ENCODE measurements at places on chromosomes 6 and 20. TPM values are rescaled to one million over a fixed set of nuclear protein-coding genes. Genes with fewer than 3 reads are reported as not detected.

DNA sequence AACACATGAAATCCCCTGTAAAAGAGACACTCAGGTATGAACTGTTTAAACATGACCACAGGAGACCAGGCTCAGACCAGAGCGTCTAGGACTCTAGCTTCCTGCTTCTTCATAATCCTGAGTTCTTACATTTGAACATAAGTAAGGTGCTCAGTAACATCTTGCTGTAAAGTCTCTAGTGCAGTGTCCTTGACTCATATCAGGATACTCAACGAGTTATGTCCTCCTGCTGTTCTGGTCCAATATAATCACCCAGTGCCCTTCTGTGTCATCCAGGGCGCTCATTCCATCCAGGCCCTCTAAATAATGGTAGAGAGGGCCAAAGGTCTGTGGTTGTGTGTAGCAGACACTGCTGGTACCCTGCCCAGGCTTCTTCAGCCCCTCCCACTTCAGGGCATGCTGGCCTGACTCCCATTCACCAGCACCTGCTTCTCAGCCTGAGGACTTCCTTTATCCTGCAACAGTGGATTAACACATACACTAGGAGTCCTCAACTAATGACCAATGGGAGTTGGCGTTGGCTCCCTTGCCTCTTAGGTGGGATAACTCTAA is 66.8 kb upstream of the MOCS1 start:
- no peak for DNase-seq

DNA sequence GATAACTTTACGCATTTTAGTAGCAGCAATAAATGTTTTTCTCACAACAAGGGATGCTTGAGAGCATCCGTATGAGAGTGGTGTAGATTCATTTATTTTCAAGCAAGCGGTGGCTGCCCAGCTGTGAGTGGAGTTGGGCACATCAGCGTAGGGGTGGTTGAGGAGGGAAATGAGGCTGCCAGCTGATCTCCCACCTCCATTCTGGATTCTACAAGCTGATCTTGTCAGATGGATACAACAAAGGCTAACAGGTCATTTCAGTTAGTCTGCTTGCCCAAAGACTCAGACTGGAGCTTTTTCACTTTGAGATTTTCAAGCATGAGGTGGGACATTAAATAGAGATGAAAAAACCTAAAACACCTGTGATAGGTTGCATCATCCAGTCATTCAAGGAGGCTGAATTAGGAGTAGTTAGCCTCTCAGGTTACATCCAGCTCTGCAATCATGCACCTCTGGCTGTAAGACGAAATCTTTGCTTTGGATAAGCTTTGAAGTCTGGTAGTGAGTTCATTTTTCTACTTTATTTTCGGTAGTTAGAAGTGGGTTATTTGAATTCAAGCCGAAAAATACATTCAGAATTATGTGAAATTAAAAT is 1.9 kb upstream of the BACH2 start:
- DNase-seq, result no peak

DNA sequence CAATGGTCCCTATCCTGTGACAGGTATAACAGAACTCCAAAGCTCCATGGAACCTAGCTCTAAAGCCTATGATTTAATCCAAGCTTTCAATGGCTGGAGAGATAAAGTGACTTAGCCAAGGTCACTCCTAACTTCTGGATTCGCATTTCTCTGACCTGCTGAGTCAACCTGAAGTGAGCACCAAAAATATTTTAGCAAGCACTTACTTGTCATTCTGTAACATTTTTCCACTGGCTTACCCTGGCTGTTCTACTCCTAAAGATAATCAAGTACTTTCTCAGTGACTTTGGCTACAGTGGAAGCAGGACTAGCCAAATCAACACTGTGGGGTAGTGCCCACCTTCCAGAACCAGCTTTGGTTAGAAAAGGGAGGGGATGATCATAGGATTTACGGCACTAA is 188.3 kb downstream of the OGFRL1 start:
- no peak for DNase-seq

DNA sequence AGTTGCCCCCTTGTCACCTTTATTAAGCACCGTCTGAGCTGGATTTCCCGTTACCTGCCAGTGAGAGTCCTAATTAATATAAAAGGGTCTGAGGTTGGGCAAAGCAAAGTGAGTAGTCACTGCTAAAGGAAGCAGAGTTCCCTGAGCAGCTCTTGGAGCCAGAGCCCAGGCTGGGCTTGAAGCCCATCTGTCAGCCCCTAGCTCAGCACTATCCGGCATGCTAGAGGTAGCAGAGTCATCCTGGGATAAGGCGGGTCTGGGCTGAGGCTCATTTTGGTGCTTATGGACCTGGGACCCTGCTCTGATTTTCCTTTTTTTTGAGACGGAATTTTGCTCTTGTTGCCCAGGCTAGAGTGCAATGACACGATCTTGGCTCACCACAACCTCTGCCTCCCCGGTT is 46.2 kb downstream of the ADNP start:
- DNase-seq, result no peak

DNA sequence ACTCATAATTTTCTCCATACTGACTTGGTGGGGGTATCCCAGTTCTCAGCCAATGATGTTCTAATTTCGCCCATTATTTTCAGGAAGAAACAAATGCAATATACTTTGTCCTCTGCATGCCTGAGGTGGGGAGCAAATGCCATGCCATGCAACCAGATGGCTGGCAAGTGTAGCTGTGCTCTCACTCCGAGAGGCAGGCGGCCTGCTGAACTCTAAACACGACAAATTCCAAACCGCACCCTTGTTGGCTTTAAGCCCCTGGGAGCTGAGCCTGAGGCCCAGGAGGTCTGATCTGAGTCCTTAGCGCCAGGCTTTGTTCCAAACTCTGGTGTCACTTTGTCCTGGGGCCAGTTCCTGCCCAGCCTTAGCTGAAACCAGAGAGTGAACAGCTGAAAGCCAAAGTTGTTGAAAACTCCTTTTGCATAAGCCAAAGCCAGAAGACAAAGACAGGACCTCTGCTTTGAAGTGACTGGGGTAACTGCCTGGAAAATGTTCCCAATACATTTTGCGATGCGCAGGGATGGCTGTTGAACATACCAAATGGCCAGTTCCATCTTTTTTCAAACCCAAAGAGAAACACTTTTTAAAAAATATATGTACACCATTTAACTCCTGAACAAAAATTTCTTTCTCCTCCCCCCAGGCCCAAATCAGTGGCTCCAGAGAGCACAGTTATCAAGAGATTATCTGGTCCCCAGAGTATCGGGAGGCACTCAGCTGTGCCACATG is 46.2 kb downstream of the TTI1 start:
- no peak for DNase-seq

DNA sequence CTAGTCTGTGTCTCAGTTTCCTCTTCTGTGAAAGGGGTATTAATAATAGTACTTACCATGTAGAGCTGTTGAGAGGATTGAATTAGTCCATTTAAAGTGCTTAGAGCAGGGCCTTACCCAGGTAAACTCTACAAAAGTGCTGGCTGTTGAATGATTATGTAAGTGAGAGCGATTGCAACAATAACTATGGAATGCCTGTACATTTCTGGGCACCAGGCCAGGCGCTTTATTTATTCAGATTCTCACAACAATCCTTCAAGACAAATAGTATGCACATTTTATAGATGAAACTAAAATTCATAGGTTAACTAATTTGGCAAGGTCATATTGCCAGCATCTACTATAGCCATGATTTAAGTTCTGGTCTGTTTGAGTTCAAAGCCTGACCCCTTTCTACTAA is 78.3 kb upstream of the MMS22L start:
- DNase-seq, result no peak

- no peak for DNase-seq
Observed at GRCh38 chr20:25040438-25040831, 17.5 kb downstream of the ACSS1 start.

GRCh38 chr20:5757949-5758348 is 7.7 kb downstream of the SHLD1 start:
- no peak for DNase-seq

GRCh38 chr6:125639466-125640020 is 109.9 kb upstream of the HEY2 start:
- DNase-seq, result no peak

- no peak for DNase-seq
Observed at GRCh38 chr6:23823421-23823820, 302.6 kb upstream of the NRSN1 start.

DNA sequence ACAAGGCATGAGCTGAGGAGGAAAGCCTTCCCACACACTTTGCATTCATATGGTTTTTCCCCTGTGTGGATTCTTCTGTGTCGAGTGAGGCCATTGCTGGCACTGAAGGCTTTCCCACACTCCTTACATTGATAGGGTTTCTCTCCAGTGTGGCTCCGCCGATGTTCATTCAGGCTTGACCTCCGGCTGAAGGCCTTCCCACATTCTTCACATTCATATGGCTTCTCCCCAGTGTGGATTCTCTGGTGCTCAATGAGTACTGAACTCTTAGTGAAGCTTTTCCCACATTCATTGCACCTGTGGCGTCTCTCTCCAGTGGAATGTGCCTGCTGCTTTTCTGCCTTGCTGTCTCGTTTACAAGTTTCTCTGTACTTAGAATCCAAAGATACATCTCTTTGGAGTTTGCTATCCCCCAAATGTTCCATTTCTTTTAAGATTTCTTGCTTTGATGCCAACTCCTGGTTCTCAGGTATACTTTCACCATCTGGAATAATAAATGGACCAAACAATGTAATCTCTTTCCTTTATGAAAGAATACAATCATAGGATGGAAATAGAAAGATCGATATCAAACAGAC is 9.5 kb downstream of the ZSCAN31 start:
- DNase-seq, result no peak

GRCh38 chr20:4305091-4305490 is 289.7 kb upstream of the RNF24 start:
- no peak for DNase-seq

DNA sequence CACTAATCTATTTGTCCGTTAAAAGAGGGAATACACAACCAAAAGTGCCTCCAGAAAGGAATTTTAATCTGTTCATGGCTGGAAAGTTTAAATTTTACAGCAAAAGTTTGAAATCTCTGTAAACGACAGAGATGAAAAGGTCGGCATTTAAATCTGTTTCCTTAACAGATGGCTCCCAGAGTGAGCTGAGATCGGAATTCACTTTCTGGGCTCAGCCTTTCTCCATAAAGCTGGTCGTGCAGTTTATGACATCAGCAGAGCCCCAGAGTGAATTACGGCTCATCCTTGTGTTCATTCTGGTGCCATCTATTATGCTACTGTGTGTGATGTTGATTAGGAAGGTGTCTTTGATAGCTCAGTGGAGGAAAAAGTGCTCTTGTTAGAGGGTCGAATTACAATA is 117.6 kb upstream of the ZFP64 start:
- DNase-seq, result no peak

DNA sequence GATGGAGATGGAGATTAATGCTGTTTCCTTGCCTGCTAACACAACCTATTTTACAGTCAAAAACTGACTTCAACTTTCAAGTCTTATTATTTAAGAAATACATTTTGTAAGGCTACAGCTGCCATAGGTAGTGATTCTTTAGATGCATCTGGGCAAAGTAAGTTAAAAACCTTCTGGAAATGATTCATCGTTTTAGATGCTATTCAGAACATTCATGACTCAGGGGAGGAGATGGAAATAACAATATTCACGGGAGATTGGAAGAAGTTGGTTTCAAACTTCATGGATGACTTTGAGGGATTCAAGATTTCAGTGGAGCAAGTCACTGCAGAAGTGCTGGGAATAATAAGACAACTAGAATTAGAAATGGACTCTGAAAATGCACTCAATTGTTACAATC is 174.9 kb upstream of the GGTLC1 start:
- no peak for DNase-seq

- no peak for DNase-seq
Observed at GRCh38 chr20:32460683-32461320, 102.7 kb downstream of the ASXL1 start.

DNA sequence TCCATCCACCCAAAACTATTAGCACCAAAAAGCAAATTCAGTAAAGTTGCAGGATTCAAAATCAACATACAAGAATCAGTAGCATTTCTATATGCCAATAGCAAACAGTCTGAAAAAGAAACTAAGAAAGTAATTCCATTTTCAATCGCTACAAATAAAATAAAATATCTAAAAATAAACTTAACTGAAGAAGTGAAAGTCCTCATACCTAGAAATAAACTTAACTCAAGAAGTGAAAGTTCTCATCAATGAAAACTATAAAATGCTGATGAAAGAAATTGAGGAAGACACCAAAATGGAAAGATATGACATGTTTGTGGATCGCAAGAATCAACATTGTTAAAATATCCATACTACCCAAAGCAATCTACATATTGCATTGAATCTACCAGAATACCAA is 103.0 kb upstream of the ARID1B start:
- DNase-seq, result no peak

TMEM181 gene
- total RNA-seq, result 34.4 TPM

EPB41L2 gene
- total RNA-seq, result 74.8 TPM

DEFB132 gene
- total RNA-seq, result not detected

GATA5 gene
- not detected for total RNA-seq

ECT2L gene
- total RNA-seq, result not detected

HLA-DPA1 gene
- 0.89 TPM for total RNA-seq

BPIFB4 gene
- not detected for total RNA-seq

IL17F gene
- total RNA-seq, result not detected

LAMA2 gene
- 8.2 TPM for total RNA-seq

TCF15 gene
- not detected for total RNA-seq

Measured in HCT116 (cell line).